Right kidney (tissue), 9 donors: ENCODE measurements at places on chromosomes 11 and 22.

GRCh38 chr22:30296324-30296723 is 7.0 kb upstream of the CASTOR1 start:
- no peak for DNase-seq

DNA sequence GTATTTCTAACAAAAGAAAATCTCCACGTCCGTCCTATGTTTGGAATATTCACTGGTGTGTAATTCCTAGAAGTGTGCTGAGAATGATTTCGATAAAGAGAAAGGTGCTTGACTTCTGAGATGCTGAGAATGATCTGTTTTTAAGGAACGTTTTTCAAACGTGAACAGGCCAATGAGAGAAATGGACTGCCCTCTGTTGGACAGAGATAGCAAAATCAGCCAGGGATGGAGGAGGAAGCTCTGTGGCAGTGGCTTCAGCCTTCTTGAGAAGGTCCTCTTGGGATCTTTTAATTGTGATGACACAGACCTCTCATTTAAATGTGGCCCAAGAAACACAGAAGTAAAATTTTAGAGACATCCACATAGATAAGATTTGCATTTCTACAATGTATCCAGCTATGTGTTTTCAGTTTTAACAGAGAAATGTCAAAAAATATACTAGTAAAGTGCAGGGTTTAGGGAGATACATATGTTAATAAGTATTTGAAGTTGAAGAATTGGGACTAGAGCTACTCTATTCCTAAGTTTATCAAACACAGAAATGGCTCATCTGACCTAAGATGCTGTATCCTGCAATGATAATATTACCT is 84.0 kb upstream of the RCN1 start:
- DNase-seq = no peak

GRCh38 chr11:76654298-76654851 is 16.2 kb downstream of the LRRC32 start:
- DNase-seq = peak; percentile 59

DNA sequence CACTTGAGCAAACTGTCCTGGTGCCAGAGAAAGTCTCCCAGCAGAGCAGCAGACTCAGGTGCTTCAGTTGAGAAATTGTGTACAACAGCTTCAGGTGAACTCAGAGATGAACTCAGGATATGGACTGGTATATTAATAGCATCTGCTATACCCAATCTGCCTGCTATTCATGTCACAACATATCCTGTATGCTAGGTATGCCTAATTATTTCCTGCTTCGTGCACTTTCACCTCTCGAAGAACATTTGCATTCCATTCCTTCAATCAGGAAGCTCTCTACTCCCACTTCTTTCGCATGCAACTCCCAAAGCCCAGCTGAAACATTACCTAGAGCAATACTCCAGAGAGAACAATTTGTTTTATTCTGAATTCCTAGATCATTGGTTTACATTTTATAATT is 207.7 kb downstream of the KCNA4 start:
- DNase-seq = no peak

GRCh38 chr22:43036282-43036829 is 21.4 kb upstream of the PACSIN2 start:
- no peak for DNase-seq

GRCh38 chr11:123822599-123822998 is 16.4 kb upstream of the OR6M1 start:
- no peak for DNase-seq

DNA sequence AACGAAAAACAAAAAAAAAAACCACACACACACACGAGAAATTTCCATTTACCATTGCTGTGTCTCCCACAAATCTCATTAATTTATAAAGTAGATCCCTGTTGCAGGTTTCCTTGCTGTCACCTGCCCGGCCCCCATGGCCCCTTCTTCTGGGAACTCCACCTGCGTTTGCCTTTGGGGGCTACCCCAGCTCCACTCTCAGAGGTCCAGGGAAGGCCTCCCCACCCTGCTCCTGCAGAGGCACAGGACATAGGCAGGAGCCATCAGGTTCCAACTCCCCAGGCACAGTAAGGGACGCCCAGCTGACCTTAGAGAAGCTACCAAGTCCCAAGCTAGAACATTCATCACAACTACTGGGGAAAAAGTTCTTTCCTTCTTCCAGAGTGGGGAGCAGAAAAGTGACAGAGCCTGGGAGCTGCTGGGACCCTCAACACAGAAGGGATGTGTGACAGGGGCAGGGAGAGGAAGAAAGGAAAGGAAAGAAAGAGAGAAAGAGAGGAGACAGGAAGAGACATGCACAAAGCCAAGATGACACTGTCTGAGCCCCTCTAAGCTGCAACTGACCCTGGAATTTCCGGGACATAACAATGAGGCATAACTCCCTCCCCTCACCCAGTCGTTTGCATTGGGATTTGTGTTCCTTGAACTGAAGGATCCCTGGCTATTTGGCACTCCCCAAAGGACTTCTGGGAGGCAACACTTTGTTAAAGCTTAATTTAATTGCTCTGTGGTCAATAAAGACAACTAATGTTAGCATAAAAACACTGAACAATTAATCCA is 175.7 kb downstream of the SHANK2 start:
- DNase-seq = no peak

GRCh38 chr11:117831661-117832415 is 7.3 kb upstream of the FXYD2 start:
- no peak for DNase-seq

DNA sequence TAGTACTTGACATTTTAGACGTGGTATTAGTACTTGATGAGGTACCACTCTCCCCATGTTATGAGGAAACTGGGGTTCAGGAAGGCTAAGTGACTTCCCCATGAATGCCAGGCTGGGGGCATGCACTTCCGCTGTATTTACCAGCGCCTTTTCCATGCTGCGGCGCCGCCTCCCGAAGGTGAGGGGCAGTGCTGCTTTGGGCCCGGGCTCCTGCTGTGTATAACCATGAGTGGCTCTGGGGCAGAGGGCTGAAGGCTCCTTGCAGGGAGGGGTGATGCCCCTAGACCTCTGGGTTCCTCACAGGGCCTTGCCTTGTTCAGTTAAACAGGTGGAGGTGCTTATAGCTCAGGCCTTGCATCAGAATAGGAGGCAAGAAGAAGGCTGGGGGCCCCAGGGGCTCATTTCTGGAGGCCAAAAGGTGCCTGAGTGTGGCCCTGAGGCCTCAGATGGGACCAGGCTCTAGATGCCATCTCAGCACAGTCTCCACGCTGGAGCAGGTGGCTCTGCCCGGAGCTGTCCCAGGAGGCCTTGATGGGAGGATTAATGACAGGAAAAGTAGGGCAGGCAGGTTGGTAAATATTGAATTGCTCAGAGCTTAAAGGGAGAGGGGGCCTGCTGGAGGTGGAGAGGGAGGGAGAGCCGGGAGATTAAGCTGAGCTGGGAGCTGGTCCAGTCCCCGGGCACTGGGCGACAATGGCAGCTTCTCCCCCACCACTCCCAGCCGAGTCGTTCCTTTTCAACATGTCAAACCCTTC is 129.6 kb downstream of the CEP164 start:
- no peak for DNase-seq

DNA sequence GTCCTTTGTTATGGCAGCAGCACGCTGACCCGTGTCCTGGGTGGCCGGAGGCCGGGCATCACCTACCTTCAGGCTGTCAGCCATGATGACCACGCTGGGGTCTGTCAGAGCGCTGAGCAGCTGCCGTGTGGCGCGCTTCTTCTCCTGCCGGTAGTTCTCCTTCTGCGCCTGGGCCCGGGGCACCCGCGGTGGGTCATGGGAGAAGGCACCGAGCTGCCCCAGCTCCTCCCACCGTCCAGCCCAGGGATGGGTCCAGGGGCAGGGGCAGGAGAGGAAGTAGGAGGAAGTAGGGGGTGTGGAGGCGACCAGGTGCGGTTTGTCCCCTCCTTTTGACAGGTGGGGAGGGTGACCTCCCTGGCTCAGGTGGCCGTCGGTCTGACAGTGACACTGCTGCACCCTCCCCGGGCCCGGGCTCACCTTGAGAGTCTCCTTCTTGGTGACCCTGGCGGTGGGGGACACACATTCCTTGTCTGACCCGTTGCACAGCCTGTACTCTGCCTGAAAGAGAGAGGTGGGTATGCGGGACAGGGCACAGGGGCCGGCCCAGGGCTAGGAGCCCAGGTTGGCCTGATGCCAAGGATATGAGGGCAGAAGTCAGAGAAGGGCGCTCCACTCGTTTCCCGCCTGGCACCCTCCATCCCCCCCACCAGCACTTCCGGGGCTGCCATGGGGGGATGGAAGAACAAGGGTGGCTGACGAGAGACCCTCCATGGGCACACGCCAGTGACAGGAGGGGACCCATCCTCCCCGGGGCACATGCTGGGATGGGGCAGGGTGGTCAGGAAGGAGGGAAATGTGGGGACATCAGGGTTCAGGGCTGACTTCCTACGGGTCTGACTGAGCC is 43.0 kb downstream of the OSBPL5 start:
- no peak for DNase-seq

GRCh38 chr22:45743687-45744086 is 72.1 kb downstream of the ATXN10 start:
- no peak for DNase-seq

DNA sequence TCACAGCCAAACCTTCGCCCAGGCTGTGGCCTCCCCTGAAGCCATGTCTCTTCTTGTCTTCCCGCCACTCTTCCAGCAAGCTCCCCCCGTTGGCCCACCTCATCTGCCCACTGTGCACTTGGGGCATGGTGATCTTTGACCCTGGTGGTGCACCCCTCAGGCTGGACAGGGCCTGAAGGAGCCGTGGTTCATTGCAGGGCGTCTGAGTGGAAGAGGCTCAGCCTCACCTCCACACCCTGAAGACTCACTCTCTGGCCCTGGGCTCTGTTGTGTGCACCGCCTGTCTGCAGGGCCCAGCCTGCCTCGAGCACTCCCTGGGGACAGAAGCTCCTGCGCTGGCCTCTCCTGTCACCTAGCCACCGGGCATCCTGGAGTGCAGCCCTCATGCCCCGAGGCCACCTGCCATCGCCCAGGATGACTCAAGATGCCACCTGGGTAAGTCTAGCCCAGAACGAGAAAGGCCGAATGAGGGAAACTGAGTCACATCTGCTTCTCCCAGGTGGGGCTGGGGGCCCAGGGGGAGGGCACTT is 40.8 kb upstream of the PPARA start:
- no peak for DNase-seq

DNA sequence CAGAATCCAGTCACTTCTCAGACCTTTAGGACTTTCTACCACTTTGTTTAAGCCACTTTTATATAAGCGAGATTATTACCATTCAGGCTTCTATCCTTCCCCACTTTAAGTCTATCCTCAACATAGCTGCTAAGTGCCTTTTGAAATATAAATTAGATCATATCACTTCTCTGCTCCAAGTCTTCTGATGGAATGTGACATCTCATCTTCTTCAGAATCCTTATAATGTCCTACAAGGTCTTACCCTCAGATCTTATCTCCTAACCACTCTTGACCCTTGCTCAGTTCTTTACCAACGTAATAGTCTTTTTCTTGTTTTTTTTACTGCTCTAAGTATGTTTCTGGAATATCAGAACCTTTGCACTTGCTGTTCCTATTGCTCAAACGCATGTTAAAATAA is 188.7 kb downstream of the DYNC2H1 start:
- DNase-seq = no peak

GRCh38 chr11:10498022-10498400 is 42.9 kb downstream of the AMPD3 start:
- no peak for DNase-seq

GRCh38 chr22:39631381-39632286 is 61.1 kb downstream of the CACNA1I start:
- no peak for DNase-seq

GRCh38 chr11:72736452-72737069 is 15.6 kb downstream of the ARAP1 start:
- DNase-seq = no peak

GRCh38 chr11:113670831-113671215 is 35.3 kb downstream of the TMPRSS5 start:
- no peak for DNase-seq

- DNase-seq = no peak
Observed at GRCh38 chr22:25661073-25661472, 80.9 kb upstream of the MYO18B start.

- no peak for DNase-seq
Observed at GRCh38 chr22:20423008-20423905, 14.4 kb downstream of the SCARF2 start.

DNA sequence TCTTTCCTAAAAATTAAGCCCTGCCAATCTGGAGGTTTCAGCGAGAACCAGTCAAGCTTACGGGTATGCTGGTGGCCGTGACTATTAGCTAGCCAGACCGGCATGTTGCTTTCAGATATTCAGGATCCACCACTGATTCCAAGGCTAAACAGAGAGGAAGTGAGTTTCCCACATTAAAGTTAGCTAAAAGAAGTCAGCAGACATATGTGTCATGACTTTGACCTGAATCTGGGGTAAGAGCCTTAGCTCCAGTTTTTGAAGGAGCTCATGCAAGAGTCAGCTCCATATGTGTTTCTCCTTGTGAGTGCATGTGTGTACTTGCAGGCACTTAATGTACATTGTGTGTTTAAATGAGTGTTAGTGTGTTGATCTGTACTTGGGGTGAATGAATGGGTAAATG is 1.4 kb downstream of the ZFPL1 start:
- no peak for DNase-seq

GRCh38 chr22:37088750-37089408 is 20.6 kb downstream of the TMPRSS6 start:
- DNase-seq = no peak

GRCh38 chr22:37442135-37442534 is 14.9 kb upstream of the ELFN2 start:
- no peak for DNase-seq

DNA sequence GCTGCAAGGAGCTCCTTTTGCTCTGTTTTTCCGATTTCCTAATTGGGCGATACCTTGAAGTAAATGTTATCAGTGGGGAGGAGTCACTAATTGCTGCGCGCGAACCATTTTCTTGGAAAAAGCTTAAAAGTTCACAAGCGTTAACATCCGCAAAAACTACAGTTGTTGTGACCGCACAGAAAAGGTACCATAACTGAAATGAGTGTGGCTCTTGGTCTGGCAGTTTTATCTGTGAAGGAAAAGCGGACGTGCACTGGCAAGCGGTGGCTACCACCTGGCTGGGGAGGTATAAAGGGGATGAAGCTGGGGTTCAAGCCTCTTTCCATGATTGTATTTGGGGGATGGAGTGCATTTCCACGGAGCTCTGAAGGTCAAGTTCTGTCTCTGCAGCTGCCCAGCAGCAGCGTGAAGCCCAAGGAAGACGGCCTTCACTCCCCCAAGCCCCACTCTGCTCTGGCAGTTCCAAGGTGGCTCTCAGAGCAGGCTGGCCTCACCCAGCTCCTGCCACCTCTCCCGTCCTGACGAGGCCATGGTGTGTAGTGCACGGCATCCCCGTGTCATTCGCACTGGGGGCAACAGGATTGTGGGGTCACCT is 27.5 kb downstream of the MOV10L1 start:
- DNase-seq = no peak

DNA sequence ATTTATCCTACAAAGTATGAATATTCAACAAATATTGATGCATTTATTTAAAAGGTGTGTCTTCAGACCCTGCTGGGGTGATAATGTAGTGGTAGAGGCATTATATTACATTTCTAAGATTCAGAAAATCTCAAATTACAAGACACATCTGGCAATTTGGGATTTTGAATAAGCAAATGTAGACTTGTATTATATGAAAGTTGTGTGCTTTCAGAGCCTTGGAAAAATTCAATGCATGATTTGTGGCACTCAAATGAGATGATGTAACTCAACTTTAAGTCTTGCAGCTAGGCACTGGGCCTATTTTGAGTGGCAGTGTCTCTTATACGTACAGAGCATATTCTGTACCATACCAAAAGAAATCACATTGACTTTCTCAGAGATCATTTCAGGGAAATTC is 214.4 kb downstream of the ETS1 start:
- no peak for DNase-seq
